ENCODE measurements at places on chromosomes 7 and 10. TPM values are rescaled to one million over a fixed set of nuclear protein-coding genes. Genes with fewer than 3 reads are reported as not detected.

HTR5A gene
- total RNA-seq: not detected

AGBL3 gene
- 1.3 TPM for total RNA-seq

MBL2 gene
- not detected for total RNA-seq

KCP gene
- 0.50 TPM for total RNA-seq

MMP21 gene
- 0.26 TPM for total RNA-seq

SFTPA1 gene
- total RNA-seq: not detected

LRRC18 gene
- total RNA-seq: 0.66 TPM

LRIT1 gene
- not detected for total RNA-seq

LDB3 gene
- total RNA-seq: under 0.01 TPM

CLDN4 gene
- total RNA-seq: 0.26 TPM

STN1 gene
- total RNA-seq: 27.0 TPM

GRM3 gene
- not detected for total RNA-seq
